Cardiac fibroblast (primary cell): ENCODE measurements at places on chromosomes 3 and 15.

GRCh38 chr3:52121813-52122212, 32.4 kb downstream of the POC1A start:
- no peak for DNase-seq

DNA sequence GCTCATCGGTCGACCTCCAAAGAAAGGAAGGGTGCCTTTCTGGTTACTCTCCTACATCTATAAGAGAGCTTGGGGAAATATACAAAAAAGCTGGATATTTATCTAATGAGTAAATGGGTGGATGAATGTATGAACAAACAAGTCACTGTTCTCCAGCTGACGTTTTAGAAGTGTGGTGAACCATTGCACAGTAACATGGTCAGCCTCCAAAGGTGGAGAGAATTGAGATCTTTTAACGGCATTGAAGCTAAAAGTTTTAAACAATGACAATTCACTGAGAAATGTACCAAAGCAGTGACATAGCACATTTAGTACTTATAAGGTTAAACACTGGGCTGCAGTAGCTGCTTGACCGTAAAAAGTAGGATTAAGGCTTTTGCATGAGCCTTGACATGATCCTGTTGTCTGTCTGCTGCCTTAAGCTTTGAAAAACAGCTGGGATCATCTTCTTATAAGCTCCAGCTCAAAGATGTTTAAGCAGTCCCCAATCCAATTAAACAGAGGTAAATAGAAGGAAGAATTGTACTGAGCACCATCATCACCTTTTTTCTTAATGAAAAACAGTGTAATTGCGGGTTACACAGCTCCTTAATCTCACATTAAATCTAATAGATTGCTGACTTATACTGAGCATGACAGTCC, 222.9 kb downstream of the WDR72 start:
- no peak for DNase-seq

GRCh38 chr15:101411581-101411980, 77.9 kb downstream of the PCSK6 start:
- DNase-seq, result no peak

- no peak for DNase-seq
These were observed 5.2 kb downstream of the SIAH2 start for GRCh38 chr3:150757768-150758167.

DNA sequence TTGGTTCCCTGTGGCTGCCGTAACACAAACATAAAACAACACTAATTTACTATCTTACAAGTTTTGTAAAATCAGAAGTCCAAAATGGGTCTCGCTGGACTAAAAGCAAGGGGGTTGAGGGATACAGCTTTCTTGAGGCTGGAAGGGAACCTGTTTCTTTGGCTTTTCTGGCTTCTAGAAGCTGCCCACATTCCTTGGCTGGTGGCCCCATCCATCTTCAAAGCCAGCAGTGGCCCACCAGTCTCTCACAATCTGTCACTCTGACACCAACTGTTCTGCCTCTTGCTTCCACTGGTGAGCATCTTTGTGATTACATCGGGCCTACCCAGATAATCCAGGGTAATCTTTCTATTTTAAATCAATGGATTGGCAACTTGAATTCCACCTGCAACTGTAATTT, 1.1 kb upstream of the ANPEP start:
- DNase-seq, result no peak

- no peak for DNase-seq
These were observed 225.9 kb downstream of the ITPR1 start for GRCh38 chr3:4719046-4719501.

- no peak for DNase-seq
These were observed 61.7 kb upstream of the LRRN1 start for GRCh38 chr3:3737531-3737930.

GRCh38 chr3:40875581-40875980, 323.7 kb upstream of the CTNNB1 start:
- no peak for DNase-seq

GRCh38 chr15:87954793-87955192, 301.7 kb downstream of the NTRK3 start:
- DNase-seq, result no peak

GRCh38 chr3:102004561-102004960, 155.2 kb downstream of the NFKBIZ start:
- no peak for DNase-seq

DNA sequence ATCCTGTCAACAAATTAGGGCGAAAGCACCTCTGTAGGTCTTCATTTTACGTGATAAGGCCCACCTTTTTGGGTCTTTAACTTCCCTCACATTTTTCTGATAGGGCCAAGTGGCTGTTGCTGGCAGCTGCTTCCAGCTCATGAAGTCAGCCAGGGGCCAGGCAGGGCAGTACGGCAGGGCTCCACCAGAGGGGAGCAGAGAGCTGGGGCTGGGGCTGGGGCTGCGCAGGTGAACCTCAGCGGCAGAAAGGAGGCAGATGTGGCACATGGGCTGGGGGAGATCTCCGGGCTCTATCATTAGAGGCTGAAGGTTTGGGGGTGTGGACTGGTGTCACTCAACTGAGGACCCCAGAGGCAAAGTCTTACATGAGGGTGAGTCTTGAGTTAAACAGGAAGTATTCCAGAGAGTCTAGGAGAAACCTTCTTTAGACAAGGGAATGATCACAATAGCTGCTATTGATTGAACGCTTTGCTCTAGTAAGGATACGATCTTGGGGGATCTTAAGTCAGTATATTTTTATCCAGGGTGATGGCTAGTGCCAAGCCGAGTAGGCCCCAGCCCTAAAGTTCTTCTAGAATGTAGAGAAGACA, 62.8 kb upstream of the MEX3B start:
- peak; percentile 68 for DNase-seq

GRCh38 chr3:129474984-129475804, 35.2 kb downstream of the IFT122 start:
- DNase-seq, result no peak

DNA sequence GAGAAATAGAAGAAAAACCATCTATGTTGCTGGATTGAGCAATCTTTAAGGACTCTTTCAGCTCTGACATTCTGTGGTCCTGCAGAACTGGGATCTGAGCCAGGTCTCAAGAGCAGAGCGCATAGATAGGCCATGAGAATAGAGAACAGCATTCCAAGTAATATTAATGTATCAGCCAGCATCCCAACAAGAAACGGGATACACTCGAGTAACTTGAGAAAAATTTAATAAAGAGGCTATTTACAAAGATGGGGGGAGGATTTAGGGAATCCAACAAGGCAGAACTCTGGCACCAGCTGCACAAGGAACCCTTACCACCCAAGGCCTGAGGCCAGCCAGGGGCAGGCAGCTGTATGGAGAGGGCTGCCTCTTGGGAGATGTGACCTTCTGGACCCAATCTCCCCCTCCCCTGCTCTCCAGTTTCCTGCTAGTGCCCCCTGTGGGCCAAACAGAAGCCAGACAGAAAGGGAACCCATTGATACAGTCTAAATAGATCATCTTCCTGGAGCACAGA, 8.2 kb downstream of the TMOD2 start:
- DNase-seq, result peak; percentile 92

- DNase-seq, result no peak
These were observed 5.9 kb downstream of the KY start for GRCh38 chr3:134644731-134645514.

- peak; percentile 90 for DNase-seq
These were observed 43.1 kb upstream of the SLC25A36 start for GRCh38 chr3:140898340-140899180.

DNA sequence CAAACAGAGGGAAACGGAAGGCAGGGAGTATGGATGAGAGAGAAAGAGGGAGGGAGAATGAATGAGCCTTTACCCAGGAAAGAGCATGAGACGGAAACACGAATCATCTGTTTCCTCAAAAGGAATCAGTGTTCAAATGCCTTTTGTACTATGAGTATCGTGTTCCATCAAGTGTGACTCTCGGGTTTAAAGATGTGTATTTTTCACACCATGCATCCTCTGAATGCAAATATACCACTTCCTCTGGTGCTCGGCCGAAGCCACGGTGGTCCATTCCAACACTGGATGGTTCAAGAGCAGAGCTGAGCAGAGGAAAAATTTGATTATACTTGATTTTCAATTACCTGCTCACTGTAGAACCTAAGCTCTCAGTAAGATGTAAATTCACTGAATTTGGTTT, 505.1 kb downstream of the MECOM start:
- no peak for DNase-seq

- DNase-seq, result no peak
These were observed 20.3 kb downstream of the CSRNP1 start for GRCh38 chr3:39133093-39133490.

DNA sequence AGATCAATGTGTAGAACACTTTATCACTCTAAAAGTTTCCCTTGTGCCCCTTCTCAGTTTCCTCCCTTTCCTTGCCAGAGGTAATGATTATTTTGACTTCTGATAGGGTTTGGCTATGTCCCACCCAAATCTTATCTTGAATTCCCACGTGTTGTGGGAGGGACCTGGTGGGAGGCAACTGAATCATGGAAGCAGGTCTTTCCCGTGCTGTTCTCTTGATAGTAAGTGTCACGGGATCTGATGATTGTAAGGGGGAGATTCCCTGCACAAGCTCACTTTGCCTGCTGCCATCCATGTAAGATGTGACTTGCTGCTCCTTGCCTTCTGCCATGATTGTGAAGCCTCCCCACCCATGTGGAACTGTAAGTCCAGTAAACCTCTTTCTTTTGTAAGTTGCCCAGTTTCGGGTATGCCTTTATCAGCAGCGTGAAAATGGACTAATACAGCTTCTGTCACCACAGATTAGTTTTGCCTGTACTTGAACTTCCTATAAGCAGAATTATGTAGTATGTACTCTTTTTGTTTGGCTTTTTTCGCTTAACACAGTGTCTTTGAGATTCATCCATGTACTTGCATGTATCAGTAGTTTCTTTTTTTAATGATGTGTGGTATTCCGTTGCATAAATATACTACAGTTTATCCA, 7.2 kb downstream of the FEM1B start:
- DNase-seq, result no peak

- DNase-seq, result no peak
These were observed 524.7 kb downstream of the DIPK2A start for GRCh38 chr3:144496141-144496835.

DNA sequence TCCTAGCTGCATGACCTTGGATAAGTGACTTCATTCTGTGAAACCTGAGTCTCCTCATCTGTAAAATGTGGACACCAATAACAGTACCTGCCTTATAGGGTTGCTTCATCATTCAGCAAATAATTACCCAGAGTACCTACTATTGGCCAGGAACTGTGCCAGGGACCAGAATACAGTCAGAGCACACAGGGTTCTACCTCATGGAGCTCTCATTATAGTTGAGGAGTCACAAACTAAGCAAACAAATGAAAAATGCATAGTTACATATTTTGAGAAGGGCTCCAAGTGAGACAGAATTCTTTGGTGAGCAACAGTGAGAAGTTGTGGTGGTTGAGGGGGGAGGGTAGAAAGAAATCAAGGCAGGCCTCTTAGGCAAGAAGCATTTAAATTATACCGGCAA, 308.6 kb upstream of the WNT5A start:
- DNase-seq, result peak; percentile 3

- DNase-seq, result peak; percentile 40
These were observed 859 bp downstream of the RORA start for GRCh38 chr15:61227950-61228936.
